ENCODE measurements at places on chromosomes 11 and 22.

DNA sequence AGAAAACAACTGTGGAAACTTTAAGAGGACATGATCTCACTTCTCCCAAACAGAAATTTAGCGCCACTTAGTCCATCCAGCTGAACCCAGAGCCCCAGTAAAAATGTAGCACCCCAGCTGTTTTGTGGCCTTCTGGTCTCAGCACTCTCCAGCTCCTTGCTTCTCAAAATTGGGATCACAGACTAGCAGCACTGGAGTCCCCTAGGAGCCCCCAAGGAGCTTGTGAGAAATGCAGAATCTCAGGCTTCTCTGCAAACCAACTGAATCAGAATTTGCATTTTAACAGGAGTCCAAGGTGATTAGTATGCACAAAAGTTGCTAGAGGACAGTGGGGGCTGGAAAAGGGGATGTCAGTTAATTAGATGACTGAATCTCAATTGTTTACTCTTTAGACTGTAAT is 89.8 kb upstream of the FIBIN start:
- DNase-seq = no peak

DNA sequence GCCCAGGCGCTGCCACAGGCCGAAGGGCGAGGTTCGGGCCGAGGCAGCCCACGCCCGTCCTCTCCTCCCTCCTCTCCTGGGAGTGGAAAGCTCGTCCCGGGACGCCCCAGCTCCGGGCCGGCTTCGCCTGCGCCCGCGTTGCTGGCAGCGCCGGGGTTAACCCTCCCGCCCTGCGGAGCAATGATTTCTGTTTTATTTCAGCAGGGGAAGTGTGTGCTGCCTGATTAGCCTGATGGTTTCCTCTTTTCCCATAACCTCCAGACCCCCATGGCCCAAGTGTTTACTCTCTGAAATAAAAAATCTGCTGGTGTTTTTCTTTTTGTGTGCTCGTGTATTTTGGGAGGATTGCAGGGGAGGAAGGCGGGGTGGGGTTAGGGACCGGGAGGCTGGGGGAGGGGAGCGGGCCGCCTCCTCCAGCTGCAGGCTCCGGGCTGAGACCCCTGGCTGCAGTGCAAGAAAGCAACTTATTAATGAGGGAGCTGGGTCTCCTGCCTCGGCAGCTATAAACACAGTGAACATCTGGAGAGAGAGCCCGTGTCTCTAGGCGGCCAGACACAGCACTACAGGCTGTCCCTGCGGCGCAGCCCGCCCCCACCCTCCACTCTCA is 38.6 kb downstream of the ETS1 start:
- no peak for DNase-seq

GRCh38 chr11:78365381-78365792 is 52.2 kb downstream of the GAB2 start:
- no peak for DNase-seq

GRCh38 chr11:132589791-132590190 is 942.5 kb downstream of the OPCML start:
- no peak for DNase-seq

DNA sequence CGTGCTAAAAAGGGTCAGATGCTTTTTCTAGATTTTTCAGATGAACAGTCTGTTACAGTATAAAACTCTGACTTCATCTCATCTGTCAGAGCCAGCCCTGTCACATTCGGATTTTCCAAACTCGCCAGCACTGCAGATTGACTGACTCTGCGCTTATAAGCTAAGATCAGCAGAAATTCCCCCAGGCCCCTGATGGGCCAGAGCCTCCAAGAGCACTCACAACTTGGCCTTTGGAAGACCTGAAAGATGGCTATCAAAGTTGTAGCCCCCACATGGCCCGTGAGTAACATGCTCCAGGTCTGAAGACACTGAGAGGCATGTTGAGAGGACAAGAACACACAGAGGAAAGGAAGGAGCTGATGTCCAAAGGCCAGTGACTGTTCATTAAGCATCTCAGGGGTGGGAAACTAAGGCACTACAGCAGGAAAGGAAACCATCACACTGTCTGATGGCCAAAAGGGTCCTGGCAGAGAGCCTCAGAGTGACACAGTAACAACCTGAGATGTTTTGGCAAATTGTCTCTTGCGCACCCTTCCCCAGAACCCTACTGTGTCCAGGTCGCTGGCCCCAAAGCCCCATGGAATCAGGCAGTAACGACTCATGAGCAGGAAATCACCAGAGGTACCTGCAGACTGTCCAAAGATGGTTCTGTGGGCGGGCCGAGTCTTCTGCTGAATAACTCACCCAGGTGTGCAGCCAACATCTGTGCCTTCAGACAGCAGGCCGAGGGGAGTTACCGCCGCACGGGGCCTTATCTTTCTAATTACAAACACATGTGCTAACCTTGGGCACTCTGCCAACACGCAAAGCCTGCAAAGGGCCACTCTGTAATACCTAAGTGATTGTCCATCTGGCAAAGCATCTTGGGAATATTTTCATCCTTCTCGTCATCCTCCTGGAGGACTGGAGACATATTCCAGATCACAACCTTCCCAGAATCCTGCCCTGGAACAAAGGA is 23.6 kb downstream of the HIRA start:
- no peak for DNase-seq

DNA sequence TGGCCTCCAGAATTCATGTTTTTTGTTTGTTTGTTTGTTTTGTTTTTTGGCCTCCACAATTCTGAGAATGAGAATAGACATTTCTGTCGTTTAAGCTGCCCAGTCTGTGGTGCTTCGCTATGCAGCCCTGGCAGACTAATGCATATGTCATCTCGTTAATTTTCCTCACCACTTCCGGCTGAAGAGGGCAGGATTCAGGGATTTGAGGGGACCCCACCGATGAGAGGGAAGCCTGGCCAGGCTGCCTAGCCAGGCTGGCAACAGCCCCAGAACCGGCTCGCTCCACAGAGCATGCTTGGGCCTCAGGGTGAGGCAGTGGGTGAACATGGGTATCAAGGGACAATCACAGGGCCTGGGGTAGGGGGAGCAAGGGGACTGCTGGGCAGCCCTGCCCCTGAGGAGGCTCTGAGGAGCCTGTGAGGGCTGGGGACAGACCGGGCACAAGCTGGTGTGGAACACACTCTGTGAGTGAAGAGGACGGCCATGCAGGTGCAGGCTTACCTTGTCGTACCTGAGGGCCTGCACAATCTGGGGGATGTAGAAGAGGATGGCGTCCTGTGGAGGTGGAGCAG is 47.8 kb upstream of the SERPIND1 start:
- DNase-seq = no peak

DNA sequence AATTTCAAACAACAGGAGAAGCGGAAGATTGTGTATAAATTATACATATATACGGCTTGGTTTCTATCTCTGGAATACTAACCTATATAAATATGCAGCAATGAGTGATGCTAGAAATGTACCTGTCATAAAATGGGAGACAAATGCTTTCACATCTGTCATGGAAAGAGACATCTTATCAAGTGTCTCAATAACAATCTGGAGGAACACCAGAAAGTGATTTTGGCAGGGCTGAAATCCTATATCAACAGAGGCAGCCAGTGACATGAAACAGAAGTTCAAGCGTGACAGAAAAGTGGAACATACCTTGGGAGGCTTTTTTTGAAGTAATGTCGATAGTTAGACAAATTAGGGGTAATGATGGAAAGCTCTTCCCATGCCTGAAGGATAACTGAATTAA is 834.6 kb downstream of the JRKL start:
- DNase-seq = no peak

GRCh38 chr22:25358421-25359170 is 139.2 kb downstream of the CRYBB2 start:
- DNase-seq = no peak

DNA sequence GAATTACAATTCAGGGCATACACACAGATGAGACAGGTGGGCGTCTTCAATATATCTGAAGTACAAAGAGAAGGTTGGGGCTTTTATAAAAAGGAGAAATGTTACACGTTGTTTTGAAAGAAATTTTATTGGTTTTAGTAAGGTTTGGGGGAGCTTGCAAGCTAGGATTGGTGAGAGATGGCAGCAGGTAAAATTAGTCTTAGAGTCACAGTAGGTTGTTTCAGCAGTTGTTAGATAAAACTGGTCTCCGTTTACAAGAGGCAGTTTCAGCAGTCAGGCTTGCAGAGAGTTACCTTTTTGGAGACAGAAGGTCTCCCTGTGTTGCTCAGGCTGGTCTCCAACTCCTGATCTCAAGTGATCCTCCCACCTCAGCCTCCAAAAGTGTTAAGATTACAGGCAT is 2.4 kb upstream of the SAAL1 start:
- DNase-seq = no peak

DNA sequence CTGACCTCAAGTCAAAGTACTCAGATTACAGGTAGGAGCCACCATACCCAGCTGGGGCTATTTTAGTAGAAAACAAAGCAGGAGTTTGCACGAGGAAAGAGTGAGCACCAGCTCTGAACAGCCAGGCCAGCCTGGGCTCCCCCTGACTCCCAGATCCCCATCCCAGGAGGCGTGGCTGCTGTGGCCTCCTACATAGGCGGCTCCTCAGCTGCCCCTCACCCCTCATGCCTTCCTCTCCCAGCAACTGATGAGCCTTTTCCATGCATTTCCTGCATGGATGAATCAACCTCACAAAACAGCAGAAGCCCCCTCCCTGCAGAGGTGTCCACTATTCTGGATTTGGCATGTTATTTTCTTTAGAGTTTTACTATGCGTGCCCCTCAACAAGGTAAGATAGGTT is 10.5 kb upstream of the FLRT1 start:
- DNase-seq = no peak

DNA sequence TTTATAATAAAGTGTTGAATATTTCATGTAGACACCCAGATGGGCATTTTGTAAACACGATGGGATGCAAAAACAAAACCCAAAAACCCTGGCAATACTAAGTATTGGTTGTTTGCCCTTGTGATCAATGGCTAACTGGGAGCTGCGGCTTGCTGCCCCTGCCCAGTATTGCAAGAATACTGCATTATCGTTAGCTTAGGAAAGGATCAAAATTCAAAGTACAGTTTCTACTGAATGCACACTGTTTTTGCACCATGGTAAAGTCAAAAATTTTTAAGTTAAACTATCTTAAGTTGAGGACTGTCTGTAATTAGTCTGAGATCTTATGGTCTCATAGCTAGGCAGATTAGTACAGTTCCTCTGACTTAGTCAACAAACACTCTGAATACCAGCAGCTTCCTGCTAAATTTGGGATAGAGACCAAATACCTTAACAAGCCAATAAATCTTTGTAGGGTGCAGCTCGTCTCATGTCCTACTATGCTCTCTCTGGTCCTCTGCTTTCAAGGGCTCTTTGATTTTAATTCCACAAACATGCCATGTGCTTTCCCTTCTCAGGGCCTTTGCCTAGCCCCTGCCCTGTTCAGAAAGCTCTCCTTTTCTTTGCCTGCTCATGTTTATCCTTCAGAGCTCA is 4.0 kb downstream of the CCDC90B start:
- DNase-seq = no peak

DNA sequence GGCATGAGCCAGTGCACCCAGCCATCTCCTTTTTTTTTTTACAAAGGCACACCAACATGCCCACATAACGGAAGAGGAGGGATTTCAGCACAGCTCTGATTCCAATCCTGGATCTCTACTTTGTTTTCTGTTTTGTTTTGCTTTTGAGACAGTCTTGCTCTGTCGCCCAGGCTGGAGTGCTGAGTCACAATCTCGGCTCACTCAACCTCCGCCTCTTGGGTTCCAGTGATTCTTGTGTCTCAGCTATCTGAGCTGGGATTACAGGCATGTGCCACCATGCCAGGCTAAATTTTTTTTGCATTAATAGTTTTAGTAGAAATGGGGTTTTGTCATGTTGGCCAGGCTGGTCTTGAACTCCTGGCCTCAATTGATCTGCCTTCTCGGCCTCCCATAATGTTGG is 28.1 kb downstream of the VSTM5 start:
- no peak for DNase-seq

DNA sequence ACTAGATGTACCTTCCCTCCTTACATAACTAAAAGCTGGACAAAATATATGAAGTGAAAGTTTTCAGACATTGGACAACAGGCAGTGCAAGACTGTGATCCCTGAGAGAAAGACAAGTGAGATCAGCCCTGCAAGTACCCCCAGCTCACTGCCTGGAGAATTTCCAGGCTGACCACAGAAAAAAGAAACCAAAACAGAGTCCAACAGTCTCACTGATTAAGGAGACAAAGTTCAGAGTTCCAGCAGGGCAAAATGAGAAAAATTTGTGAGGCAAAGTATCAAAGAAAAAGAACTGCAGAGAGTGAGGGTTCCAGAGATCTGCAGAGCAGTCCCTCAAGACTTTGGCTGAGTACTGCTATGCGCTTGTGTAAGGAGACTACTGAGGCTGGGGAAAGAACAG is 47.3 kb upstream of the TMEM45B start:
- DNase-seq = no peak

DNA sequence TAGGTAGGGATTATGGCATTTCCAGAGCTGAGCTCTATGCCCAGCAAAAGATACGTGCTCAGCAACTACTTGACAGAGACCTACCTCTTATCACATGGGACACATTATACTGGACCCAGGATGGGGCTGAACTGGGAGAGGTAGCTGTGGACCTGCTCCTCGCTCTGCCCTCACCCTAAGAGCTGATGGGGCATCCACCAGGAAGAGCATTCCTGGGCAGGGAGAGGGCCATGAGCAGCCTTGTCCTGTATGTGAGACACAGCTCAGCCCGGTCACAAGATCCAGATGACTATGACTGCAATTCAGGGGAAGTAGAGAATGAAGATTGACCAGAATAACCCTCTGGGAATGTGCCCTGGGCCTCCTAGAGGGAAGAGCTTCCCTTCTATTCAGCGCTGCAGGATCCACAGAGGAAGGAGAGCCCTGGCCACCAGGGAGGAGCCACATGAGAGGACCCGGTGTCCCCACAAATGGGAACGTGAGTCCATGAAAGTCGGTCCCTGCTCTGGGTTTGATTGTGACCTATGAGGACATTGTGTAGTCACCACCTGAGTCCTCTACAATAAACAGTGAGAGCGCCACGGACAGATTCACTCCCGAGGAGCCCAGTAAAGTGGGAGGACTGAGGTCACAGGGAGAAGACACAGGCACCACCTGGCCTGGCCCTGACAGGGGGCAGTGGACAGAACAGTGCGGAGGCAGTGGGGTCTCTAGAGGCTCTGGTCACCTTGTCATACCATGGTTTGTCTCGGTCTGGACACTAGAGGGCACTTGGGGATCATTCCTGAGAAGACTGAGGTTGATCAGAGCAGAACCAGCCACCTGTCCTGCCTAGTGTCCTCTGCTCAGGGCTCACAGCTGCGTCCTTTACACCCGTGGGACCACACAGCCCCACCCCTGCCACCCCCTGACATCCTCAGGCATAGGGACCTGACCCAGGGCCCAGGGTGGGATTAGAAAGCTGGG is 99.5 kb downstream of the ZNF280B start:
- peak; percentile 19 for DNase-seq
